Fibroblast of villous mesenchyme (primary cell): ENCODE measurements at places on chromosomes 16 and 17. TPM values are rescaled to one million over a fixed set of nuclear protein-coding genes. Genes with fewer than 3 reads are reported as not detected.

The CDH16 gene
- not detected in 2 replicates for total RNA-seq

The SEZ6L2 gene
- total RNA-seq: 2.6 and 4.7 TPM in 2 replicates

The CLEC3A gene
- not detected in 2 replicates for total RNA-seq

The PERCC1 gene
- not detected in 2 replicates for total RNA-seq

The TPSB2 gene
- not detected in 2 replicates for total RNA-seq

The DUSP14 gene
- 65.7 and 91.5 TPM in 2 replicates for total RNA-seq

The KCNJ18 gene
- total RNA-seq: not detected in 2 replicates

The WFDC1 gene
- 8.2 and 10.0 TPM in 2 replicates for total RNA-seq

The TRPV3 gene
- 0.43 and 1.3 TPM in 2 replicates for total RNA-seq

The PRDM7 gene
- total RNA-seq: not detected in 2 replicates

The CLEC16A gene
- 28.7 and 32.4 TPM in 2 replicates for total RNA-seq

The COASY gene
- 18.0 and 22.0 TPM in 2 replicates for total RNA-seq

The TBC1D3 gene
- not detected in 2 replicates for total RNA-seq

The KRTAP4-4 gene
- total RNA-seq: not detected in 2 replicates

The KRT25 gene
- not detected in 2 replicates for total RNA-seq
